NCI-H510A treated with DMSO at 0.1 percent for 48 hours (cell line): ENCODE measurements at places on chromosomes 12 and 14.

GRCh38 chr12:70854881-70855568 lies 65.5 kb downstream of the PTPRR start:
- no peak for DNase-seq

GRCh38 chr14:81273521-81273920 lies 52.8 kb upstream of the GTF2A1 start:
- DNase-seq: no peak

DNA sequence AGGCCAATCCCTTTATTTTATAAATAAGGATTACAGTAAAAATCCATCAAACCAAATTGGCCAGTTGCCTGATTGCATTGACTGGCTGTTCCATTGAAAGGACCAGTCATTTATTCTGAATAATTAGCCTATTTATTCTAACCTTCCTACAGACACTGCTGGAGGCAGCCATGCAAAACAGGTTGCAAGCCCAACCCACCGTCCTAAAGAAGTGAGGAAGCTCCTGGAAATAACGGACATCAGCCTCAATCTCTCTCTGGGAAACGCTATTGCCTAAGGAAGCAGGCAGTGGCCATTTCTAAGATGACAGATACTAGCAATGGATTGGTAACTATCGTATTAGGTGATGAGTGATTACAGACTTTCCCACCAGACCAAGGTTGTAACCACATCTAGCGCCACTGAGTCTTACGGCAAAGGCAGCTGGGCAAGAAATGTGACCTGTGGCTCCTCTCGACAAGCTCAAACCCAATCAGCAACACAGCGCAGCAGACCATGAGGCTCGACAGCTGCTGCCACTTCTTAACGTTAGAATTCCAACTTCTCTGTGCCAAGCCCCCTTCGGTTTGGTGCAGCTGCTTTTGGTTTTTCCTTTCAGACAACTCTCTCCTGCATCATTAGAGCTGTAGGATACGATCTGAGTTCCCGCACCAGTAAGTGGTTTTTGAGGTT lies 134.2 kb downstream of the KCNK10 start:
- DNase-seq: no peak

- no peak for DNase-seq
These were observed 4.8 kb downstream of the YBX3 start for GRCh38 chr12:10718279-10718821.

DNA sequence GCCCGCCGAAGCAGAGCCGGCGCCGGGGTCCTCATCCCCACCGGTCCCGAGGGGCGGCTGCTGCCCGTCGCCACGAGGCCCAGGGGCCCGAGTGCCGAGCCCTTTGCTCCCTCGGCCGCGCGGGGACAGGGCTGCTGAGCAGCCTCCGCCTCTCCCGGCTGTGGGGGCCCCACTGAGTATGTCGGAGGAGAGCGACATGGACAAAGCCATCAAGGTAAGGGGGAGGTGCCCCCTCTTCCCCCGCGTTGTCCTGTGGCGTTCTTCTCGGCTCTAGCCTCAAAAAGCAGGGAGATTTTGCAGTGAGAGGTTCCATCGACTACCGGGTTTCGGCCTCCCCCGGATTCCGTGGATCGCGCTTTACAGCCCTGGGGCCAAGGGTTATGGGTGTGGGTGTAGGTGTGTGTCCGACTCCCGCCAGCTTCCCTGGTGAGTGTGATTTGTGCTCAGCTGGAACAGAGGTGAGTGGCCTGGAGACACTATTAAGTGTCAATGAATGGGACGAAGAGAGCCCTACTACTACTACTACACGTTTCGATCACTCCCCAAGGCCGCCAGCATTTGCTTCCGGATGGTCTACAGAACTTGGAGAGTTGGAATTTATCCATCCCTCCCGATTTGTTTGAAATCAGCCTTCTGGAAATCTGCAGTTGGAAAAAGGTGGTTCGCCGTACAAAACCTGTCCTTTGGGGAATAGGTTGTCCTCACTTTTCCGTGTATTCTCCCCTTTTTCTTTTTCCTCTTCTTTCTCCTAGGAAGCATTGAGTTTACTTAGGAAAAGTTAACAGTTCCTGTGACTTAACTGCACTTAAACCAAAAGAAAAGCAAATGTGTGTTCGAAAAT lies 748 bp downstream of the MAPKAPK5 start:
- DNase-seq: no peak

DNA sequence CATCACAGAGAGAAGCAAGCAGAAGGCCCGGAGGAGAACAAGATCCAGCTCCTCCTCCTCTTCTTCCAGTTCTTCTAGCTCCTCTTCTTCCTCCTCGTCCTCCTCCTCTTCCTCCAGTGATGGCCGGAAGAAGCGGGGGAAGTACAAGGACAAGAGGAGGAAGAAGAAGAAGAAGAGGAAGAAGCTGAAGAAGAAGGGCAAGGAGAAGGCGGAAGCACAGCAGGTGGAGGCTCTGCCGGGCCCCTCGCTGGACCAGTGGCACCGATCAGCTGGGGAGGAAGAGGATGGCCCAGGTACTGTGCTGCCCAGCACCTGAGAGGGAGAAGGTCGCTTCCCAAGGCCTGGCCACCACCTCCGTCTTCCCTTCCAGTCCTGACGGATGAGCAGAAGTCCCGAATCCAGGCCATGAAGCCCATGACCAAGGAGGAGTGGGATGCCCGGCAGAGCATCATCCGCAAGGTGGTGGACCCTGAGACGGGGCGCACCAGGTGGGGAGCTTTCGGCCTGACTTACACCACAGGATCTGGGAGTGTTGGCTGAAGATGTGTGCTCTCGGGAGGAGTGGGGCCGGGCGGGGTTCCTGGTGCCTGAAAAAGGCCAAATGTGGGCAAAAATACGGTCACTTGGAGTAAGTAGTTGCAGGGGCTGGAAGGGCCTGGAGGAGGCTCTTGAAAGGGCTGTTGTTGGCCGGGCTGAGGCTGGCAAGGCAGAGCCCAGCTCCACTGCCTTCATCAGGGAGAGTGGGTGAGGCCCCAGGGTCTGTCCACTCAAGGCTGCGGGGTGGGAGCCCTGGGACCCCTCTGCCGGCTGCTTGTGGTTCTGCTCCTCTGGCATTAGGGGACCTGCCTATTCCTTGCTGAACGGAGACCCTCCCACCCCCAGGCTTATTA lies 1.4 kb downstream of the ARL6IP4 start:
- DNase-seq: no peak

DNA sequence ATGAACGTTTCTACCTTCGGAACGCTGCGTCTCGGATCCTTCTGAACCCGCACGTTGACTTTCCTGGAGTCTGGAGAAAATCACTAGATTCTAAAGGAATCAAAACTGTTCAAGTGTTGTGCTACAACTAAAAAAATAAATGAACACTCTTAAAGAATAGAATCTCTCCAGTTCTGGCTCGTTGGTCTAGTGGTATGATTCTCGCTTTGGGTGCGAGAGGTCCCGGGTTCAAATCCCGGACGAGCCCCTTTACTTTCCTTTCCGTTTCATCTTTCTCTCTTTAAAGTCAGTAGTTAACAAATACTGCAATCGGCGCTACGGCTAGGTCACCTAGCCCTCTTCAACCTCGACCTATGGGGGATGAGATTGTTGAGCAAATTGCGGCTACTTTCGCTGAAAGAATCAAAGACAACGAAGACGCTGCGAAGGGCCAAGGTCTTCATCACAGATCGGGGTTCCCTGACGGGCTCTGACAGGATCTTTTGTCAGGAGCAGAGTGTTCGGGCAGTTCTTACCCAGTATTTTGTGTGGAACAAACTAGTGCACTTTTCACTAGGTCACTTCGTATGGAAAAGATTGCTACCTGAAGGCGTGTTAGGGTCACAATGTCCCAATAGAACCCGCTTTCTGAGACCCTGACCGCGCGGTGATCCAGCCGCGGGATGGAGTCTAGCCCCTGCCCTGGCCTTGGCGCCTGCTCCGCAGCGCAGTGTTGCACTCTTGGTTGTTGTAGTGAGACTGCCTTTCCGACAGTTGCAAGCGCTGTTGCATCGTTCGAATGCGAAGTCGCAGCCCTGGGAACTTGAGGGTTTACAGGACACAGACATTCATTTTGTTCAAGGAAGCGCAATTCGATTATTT lies 8.4 kb downstream of the OR6S1 start:
- DNase-seq: peak; percentile 56

- no peak for DNase-seq
These were observed 249.3 kb upstream of the KRR1 start for GRCh38 chr12:75760573-75761294.
